Left renal cortex interstitium (tissue), 4 donors: ENCODE measurements at places on chromosomes 11 and 22.

GRCh38 chr11:2303627-2304505 is 2.1 kb downstream of the TSPAN32 start:
- DNase-seq: no peak

GRCh38 chr11:10392095-10393079 is 62.7 kb upstream of the AMPD3 start:
- no peak for DNase-seq

GRCh38 chr11:78417888-78418583 is 416 bp upstream of the GAB2 start:
- peak; percentile 31 for DNase-seq

GRCh38 chr11:109762546-109762945 is 330.6 kb upstream of the ZC3H12C start:
- DNase-seq: no peak

DNA sequence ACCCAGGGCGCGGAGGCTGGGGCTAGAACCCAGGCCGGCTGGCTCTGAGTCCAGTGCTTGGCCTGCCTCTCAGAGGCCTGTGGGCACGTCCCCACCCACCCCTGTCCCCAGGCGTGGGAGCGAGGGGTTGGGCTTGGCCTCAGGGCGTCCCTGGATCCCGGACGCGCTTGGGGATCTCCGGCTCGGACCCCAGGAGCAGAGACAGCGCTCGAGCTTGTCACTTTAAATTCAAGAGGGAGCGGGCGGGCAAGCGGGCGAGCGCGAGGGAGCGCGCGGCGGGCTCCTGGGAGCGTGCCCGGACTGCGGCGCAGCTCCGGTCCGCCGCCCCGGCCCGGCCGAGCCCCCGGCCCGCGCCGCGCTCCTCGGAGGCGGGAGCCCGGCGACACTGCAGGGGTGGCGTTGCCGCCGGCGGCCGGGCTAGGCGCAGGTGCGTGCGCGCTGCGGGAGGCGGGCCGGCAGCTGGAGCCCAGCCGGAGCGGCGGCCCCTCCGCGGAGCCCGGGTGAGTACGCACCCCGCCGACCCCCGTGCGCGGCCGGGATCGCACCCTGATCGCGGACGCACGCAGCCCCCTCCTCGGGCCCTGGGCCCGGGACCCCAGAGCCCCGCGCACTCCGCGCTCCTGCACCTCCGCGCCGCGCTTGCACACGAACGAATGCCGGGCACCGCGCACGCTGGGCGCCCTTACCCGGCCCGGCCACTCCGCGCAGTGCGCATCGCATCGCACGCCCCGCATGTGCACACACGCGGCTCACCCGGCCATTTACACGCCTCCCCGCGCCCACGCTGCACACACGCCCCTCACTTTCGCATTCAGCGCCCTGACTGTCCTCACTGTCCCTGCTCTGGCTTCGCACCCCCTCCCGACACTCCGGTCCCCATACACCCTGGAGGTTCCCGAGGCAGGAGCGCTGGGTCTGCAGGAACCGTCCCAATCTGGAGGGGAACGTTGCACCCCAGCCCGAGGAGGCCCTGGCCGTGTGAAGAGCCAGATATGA is at the start of gene SYT12:
Gene SYT12 (plus strand): TSS at position 174 of the 996 bp plus-strand sequence. CDS start 7,011 bp downstream, outside the sequence.
- DNase-seq: no peak

DNA sequence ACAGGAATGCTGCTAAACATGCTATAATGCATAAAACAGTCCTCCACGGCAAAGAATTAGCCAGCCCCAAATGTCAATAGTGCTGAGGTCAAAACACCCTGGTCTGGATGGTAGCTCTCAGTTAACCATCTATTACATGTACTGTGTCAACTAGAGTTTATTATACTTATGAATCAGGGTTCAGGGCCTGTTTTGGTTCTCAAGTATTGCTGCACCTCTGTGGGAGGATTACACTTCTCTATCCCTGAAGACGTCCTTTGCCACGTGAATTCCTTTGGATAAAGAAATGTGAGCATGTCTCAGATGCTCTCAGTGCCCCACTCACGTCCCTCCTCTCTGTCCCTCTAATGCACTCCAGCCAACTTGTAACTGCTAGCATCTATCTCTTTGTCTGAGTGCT is 53.4 kb downstream of the SLC1A2 start:
- DNase-seq: no peak

GRCh38 chr11:15704064-15704463 is 589.3 kb downstream of the INSC start:
- DNase-seq: no peak

- DNase-seq: no peak
Observed at GRCh38 chr11:121091492-121092152, 9.4 kb upstream of the TECTA start.

DNA sequence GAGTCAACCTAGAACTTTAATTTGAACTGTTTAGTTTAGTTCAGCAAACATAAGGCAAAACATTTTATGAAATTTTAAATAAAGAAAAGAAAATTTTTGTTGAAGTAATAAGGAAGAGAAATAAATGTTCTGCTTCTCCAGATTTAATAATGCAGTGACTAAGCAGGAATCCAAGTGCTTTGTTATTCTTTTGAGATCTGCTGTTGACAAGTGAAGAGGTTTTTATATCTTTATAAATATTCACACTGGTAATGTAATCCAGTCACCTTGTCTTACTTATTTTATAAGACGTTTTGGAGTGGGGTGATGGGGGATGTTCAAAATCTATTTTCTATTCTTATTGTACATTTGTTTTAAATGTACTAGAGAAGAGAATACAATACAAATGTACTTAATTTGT is 725.9 kb upstream of the CCDC179 start:
- DNase-seq: no peak

GRCh38 chr22:41562461-41562860 is 1.7 kb downstream of the CSDC2 start:
- no peak for DNase-seq

DNA sequence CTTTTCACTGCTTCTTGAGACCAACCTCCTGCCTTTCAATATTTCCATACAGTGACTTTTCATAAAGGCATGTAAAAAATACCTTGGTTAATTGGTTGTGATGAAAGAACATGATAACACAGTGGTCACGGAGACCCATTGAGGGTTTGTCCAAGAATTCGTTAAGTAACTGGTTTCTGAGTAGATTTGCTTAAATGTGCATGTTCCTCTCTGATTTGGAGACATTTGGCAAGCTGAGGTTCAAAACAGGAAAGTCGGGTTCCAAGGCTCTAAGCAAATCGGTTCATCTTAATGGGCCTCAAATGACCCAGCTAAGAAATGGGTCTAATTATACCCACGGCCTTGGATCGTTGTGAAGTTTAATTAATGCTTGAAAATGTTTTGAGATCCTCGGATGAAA is 36.9 kb upstream of the CCND1 start:
- DNase-seq: no peak

GRCh38 chr11:45053736-45054446 is 92.5 kb upstream of the PRDM11 start:
- DNase-seq: no peak

DNA sequence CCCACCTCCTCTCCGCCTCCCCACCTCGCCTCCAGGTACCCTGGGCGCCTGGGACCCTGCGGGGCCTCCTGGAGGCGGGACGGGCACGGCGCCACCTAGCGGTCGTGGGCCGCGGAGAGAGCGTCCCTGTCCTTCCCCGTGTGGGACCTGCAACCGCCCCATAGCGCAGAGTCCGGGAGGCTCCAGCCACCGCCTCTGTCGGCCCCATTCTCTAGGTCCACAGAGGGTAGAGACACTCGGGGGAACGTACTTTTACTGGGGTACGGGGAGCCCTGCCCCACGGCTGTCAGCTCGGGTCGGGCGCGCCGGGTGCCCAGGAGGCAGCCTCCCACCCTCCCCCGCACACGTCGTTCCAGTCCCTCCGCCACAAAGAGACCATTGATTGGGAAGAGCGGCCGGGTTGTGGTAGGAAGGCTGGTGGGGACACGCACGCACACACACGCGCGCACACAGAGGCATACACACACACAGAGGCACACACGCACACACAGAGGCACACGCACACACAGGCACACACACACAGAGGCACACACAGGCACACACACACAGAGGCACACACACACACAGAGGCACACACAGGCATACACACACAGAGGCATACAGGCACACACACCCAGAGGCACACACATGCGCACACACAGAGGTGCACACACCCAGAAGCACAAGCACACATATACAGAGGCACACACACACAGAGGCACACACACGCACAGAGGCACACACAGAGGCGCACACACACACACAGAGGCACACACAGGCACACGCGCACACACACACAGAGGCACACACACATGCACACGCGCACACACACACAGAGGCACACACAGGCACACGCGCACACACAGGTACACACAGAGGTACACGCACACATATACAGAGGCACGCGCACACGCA is 12.6 kb upstream of the NECTIN1 start:
- no peak for DNase-seq

GRCh38 chr22:41674846-41675340 is 13.8 kb downstream of the SNU13 start:
- no peak for DNase-seq

- DNase-seq: no peak
Observed at GRCh38 chr22:21726650-21727049, 8.9 kb downstream of the YPEL1 start.

DNA sequence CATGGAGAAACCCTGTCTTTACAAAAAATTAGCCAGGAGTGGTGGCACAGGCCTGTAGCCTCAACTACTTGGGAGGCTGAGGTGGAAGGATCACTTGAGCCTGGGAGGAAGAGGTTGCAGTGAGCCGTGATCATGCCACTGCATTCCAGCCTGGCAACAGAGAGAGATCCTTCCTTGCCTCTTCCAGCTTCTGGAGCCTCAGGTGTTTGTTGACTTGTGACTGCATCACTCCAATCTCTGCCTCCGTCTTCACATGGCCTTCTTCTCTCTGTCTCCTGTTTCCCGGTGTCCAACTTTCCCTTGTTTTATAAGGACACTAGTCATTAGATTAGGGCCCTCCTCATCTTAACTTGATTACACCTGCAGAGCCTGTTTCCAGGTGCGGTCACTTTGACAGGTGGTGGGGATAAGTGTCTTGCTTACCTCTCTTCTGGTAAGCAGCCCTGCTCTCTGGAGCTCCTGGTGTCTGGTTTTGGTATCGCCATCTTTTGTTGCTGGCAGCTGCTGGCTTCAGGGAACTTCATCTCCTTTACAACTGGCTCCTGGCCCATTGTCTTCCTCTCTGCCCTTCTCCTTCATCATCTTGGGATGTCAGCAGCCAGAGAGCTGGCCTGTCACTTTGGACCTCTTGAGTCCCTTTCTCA is 8.2 kb upstream of the USP2 start:
- no peak for DNase-seq

- DNase-seq: no peak
Observed at GRCh38 chr11:131254254-131254653, 116.2 kb upstream of the NTM start.

- DNase-seq: no peak
Observed at GRCh38 chr11:88266157-88266556, 71.4 kb downstream of the CTSC start.

DNA sequence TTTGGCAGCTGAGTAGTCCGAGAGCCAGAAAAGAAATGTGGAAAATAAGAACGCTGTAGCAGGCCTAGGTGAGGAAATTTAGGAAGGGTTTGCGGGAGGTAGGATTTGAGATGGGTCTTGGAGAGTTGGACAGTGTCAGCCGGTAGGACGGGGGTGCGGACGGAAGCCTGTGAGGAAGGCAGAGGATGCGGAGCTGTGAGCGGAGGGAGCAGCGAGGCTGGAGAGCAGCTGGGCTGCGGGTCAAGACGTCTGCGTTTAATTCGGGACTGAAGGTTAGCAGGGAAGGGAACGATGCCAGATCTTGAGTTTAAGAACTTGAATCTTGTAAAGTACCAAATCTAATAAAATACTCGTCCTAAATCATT is 669 bp upstream of the TIGD3 start:
- DNase-seq: no peak

DNA sequence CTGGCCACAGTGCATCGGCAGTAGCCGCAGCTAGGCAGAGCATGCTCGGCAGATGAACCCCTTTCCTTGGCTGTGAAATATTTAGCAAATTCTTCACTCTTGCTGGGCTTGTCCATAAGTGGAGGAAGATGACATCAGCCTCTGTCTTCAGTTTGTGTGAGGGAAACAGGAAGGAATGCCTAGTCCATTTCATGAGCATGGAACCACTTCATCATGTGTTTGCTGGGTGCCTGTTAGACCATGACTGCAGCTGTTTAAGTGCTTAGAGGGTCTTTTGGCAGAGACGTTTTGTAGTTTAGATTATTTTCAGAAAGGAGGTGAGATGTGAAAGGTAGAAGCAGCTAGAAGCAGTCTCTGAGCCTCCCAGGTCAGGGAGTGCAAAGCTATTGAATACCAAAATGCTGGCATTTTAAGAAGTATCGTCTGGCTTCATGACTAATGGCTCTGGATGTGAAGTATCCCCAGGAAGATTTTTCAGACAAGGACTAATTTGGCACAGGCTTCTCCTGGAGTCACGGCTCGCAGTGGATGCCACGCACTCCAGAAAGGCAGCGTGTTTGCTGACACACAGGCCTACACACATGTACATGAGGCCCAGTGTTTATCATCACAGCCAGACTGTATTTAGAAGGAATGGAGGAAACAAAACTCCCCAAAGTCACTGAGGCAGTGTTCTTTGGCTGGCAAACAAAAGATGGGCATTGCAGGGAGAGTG is 43.1 kb upstream of the GRAMD1B start:
- no peak for DNase-seq

DNA sequence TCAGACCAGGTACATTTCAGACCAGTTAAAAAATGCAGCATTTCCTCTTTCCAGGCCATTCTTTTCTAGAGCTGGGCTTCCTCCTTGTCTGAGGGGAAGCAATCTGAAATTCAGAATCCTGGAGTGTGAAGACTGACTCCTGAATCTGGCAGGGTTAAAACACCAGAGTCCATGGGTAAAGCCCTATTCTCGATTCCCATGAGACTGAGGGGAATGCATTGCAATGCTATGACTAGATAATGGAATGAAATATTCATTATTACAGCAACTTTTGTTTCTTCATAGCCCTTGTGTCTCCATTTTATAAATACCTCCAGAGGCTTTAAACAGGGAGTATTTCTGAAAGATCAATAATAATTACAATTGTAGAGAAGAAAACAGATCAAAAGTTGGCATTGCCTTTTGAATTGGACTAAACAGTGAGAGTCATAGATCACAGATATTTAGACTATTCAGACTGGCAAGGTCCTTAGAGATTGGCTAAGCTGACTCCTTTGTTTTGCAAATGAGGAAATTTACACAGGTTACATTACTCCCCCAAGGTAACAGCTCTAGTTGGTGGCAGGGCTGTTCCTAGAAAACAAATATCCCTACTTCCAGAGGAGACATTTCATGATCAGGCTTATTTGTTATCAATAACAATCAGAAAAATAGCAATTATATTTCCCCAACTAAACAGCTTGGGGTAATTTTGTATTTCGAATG is 632.6 kb upstream of the KIRREL3 start:
- DNase-seq: no peak

- DNase-seq: no peak
Observed at GRCh38 chr11:44766112-44766971, 39.6 kb downstream of the TSPAN18 start.
